ENCODE measurements at places on chromosomes 3 and 15.

GRCh38 chr15:69369631-69370030, 44.5 kb upstream of the KIF23 start:
- no peak for DNase-seq

- DNase-seq = peak; percentile 8
Measured at GRCh38 chr3:23324745-23325144, 121.6 kb downstream of the UBE2E2 start.

DNA sequence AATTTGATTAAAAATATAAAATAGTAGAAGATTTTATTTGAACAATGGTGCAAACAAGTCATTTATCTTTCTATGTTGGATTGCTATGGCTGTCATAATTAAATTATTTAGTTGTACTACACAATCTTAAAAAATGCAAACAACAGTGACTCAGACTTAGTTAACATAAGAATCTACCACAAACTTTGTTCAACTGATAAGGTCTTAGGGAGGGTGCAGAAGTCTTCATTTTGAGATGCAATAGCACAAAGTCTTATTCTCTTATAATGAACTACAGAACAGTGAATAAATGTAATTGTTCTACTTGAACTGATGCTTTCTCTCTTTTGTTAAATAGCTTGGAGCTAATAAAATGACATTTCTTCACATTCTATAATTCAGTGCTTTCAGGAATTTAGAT, 482.8 kb upstream of the NAALADL2 start:
- DNase-seq = peak; percentile 15

DNA sequence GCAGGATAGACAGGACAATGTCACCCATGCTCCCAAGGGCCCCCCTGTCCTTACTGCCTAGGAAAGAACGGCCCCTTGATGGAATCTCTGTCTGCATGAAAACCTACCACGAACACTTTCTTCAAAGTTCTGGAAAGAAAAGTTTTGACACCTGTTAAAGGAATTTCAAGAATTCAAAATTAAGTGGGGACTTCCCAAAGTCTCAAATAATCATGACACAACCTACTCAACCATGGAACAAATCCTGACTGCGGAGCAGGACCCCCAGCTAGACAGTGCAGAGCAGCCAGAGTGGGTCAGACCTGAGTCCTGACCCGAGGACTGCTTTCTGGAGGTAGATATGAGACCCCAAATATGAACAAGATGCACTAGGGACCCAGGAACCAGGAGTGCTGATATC, 245.3 kb upstream of the NSMCE3 start:
- DNase-seq = no peak

- DNase-seq = peak; percentile 82
Measured at GRCh38 chr3:42547401-42547945, 34.3 kb downstream of the SEC22C start.

GRCh38 chr15:67765701-67766100, 59.6 kb upstream of the SKOR1 start:
- no peak for DNase-seq

DNA sequence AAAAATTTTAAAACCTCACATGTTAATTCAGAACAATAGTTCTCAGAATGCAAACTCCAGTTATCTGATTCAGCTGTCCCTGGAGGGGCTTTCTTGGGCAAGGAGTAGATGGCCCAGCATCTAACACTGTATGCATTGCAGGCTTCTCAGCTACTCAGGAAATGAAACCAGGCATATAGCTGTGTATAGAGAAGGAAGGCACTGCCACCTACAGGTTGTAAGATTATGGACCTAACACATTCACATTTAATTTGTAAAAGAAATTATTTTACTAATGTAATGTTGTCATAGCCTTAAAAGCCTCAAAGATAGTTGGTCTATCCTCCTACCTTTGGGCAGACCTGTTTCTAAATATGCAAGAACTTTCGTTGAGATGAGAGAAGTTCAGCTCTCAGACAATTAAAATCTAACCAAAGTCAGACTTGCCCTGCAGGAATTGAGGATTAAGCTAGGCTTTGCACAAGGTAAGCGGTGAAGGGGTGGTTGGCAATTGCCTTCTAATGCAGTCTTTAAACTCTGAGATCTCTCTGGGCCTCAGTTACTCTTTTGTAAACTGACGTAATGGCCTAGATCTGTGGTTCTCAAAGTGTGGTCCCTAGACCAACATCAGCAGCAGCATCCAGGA, 132.8 kb upstream of the SLC24A5 start:
- peak; percentile 78 for DNase-seq

GRCh38 chr3:7447197-7447769, 586.4 kb downstream of the GRM7 start:
- no peak for DNase-seq

DNA sequence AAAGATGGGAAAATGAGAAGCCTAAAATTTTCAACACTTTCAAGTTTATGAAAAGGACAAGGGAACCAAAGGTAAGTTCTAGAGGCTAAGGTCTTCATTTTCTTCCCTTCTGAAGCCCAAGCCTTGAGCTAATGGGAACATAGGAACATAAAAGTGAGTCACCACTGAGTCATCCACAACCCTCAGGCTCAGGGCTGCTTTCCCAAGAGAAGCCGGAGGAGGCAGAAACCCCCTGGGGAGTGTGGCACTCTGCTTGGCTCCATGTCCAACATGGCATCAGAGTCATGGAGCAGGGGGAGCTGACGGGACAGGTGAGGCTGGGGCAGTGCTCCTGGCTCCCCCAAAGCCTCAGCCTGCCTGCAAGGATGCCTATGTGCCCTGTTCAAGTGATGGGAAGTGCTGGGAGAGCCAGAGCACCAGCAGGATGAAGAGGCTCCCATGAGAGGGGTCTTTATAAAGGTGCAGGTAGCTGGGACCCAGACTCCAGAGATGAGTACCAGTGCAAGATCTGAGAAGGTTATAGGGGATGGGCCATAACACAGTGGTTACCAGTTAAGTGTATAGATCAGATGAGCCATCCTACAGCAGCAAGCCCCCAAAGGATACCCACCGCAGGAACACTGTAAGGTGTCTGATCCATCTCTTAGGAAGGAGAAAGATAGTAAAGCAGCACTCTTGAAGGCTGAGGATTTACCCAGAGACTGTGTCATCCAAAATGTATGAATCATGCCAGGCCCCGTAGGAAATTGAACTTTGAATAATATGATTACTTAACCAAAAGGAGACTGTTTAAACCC, 31.8 kb upstream of the RYR3 start:
- peak; percentile 80 for DNase-seq

DNA sequence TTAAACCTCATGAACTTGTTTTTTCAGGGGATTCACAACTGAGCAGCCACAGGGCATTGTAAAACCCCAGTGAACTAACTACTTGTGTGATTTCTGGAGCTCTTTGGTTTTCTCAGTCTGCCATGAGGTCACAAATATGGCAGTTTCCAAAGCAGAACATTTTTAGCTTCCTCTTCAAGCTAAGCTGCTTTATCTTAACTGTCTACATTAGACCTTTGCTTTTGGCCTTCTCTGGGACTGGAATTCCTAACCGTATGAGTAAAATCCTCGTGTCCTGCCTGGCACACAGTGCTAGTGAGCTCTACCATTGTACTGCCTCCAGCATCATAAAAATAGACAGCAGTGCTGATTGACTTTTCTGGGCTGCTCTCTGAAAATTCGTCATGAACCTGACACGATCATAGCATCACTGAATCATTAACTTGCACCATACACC, 22.1 kb downstream of the CDIN1 start:
- peak; percentile 55 for DNase-seq
